Fibroblast of mammary gland (primary cell): ENCODE measurements at places on chromosomes 6 and 20.

DNA sequence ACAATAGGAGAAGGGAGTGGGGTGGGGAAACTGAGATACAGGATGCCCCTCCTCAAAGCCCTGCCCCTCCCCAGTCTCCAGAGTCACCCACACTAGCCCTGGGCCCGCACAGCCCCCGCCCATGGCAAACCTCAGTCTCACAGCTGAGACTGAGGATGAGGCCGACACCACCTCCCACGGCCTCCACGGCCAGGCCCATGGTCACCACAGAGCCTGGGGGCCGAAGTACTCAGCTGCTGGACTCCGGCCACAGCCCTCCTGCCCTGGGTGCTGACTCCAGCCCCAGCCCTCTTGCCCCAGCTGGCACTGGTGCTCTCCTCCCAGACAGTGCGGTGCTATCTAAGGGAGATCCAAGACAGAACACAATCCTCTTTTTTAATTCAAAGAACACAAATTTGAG, 176.1 kb downstream of the TTLL2 start:
- DNase-seq, result no peak

GRCh38 chr6:54617730-54618129, 228.8 kb upstream of the FAM83B start:
- peak; percentile 74 for DNase-seq

- DNase-seq, result no peak
These were observed 101.3 kb downstream of the VEGFA start for GRCh38 chr6:43871284-43871683.

GRCh38 chr6:159012201-159012600, 12.2 kb upstream of the RSPH3 start:
- DNase-seq, result no peak

DNA sequence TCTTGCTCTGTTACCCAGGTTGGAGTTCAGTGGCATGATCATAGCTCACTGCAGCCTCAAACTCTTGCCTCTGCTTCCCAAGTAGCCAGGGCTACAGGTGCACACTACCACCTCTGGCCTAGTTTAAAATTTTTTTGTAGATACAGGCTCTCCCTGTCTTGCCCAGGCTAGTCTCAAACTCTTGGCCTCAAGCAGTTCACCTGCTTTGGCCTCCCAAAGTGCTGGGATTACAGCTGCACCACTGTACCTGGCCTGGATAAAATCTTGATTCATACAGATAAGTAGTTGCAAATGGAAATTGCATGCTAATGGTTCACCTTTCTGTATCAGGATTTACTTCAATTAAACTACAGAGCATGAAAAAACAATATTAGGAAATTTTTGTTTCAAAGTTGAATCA, 4.2 kb downstream of the CD2AP start:
- DNase-seq, result no peak

DNA sequence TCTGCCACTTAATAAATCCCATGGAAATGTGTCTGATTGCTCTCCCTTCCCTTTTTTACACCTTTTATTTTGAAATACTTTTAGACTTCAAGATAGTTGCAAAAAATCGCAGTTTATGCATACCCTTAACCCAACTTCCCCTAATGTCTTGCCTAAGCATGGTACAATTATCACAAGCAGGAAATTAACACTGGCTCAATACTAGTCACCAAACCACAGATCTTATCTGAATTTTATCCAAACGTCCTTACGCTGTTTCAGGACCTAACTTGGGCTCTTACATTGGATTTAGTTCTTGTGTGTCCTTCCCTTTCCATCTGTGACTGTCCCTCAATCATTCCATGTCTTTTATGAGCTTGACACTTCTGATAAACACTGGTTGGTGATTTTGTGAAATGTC, 146.3 kb downstream of the ZNF217 start:
- DNase-seq, result no peak
